ENCODE measurements at places on chromosomes 1 and 21.

DNA sequence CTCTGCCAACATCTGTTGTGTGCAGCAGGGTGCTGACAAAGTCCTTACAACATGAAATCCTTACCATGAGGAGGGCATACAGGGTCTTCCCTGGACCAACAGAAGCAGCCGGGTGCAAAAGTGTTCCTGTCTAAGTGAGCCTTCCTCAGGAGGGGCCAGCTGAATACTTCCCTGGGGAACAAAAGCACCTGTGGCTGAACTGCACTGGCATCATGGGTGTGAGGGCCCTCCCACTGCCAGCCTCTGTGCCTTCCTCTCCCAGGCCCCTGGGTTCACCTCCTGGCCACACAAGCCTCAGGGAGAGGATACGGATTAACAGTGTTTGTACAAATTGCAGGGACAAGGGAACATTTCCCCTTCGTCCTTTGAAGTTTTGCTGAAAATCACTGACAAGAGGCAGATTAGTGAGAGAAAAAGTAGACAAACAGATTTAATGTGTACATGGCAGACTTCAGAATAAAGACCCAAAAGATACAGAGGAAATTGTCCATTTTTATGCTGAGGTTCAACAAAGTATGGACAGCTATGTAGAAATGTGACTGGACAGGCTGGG, 91.0 kb upstream of the PPM1J start:
- no peak for DNase-seq

DNA sequence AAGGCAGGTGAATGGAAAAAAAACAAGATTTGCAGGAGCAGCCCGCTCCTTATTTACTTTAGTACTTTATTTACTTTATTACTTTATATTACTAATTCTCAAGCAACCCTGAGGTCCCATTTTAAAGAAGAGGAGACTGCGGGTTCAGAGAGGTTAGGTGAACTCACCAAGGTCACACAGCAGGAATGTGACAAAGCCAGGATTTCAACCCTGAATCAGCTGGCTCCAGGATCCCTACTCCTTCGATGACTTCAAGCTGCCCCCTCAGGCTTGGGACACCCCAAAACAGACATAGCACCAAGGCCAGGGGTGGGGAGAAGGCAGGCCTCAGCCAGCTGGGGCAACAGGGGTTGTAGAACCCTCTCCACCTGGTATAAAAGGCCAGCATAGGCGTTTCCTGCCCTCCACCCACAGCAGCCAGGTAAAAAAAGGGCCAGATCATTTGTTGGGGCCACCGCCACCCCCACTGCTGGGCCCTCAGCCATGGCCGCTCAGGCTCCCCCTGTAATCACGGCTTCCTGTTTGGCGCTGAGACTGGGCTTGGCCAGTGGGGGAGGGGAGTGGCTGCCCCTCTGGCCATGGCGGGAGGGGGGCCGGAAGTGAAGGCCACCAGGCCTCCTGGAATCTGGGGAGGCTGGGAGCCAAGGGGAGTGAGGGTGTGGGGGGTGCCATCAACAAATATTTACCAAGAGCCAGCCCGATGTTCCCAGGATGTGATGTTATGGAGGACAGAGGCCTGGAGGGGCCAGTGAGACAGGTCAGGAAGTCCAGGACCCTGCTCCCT, 6.6 kb downstream of the SDC3 start:
- DNase-seq: no peak

DNA sequence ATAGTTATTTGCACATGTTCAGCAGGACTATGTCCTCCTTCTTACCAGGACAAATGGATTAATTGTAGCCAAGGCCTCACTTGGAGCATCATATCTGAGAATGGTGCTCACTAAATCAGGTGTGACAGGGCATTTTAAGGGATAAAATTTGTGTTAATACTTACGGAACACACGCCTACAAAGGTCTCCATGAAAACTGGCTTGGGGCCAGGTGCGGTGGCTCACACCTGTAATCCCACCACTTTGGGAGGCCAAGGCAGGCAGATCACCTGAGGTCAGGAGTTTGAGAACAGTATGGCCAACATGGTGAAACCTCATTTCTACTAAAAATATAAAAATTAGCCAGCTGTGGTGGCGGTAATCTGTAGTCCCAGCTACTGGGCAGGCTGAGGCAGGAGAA, 75.1 kb upstream of the CAPZB start:
- DNase-seq: no peak

DNA sequence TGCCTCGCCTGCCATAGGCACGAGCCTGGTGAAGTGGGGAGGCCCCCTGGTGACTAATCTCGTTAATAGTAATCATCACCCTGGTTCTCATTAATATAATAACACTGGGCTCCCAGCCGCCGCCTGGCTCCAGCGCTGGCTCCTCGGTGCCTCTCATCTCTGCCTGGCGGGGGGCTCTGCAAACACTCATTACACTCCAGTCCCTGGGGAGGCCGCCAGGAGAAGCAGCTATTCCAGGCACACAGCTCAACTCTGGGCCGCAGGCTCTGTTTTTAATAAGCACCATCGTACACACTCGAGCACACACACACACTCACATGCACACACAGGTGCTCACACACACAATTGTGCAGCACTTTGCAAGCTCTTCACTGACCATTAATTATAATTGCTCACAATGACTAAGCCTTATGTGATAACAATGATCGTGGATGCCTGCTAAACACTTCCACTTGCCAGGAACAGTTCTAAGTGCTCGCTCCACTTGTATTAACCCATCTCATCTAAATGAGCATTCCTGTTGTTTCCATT, 52.2 kb downstream of the SDC3 start:
- no peak for DNase-seq

GRCh38 chr1:66300972-66301451, 232.9 kb upstream of the SGIP1 start:
- peak; percentile 81 for DNase-seq

GRCh38 chr1:236018885-236019453, 45.9 kb downstream of the NID1 start:
- DNase-seq: no peak

DNA sequence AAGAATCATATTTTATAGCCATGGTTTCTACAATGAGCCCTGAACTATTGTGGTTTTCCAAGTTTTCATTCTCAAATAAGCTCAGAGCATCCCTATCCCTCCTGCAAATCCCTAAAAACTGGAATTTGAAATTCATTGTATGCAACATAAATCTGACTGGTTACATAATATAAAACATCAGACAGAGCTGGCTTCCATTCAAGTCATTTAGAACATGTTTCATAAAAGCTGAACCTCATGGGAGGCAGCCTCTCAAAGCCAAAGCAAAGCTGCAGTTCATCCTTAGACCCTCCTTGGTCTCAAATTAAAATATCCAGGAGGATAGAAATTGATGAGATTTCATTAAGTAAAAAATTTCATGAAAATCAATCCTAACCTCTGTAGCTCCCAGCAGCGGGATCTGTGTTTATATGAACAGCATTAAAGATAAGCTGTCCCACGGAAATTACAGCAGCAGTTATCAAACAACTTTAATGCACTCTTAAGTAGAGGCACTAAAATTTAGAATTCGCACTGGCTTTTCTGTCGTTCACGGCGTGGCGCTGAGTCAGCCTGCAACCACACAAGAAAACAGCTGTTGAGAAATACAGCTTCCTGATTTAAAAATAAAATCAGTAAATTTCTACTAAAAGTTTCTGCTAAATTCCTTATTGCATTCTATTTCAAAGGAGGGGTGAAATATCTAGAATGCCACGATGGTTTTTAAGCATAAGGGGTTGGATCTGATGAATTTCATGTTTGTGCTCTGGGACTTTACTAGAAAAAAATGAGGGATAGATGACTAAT, 99.9 kb upstream of the TIAM1 start:
- no peak for DNase-seq

GRCh38 chr1:70115315-70115714, 90.1 kb downstream of the LRRC40 start:
- DNase-seq: no peak

- DNase-seq: no peak
Observed at GRCh38 chr1:25705699-25706098, 89.1 kb downstream of the MAN1C1 start.

- DNase-seq: no peak
Observed at GRCh38 chr1:227355542-227356245, 37.4 kb upstream of the CDC42BPA start.

DNA sequence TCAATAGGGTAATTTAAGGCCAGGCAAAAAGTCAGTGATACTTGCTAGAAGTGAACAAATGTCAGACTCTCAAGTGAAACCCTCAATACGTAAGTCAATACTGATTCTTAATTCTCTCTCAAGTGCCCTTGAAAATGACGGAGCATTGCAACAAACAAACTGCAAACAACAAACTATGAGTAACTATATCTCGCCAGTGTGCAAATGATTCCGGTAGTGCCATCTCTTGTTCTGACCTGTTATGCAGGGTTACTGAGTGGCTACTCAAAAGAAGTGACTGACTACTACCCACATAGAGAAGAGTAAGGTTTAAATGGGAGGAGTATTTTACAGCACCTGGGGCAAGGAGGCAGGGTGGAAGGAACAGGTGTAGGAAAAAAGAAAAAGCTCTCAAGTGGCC, 1.6 kb downstream of the SLC19A2 start:
- no peak for DNase-seq

DNA sequence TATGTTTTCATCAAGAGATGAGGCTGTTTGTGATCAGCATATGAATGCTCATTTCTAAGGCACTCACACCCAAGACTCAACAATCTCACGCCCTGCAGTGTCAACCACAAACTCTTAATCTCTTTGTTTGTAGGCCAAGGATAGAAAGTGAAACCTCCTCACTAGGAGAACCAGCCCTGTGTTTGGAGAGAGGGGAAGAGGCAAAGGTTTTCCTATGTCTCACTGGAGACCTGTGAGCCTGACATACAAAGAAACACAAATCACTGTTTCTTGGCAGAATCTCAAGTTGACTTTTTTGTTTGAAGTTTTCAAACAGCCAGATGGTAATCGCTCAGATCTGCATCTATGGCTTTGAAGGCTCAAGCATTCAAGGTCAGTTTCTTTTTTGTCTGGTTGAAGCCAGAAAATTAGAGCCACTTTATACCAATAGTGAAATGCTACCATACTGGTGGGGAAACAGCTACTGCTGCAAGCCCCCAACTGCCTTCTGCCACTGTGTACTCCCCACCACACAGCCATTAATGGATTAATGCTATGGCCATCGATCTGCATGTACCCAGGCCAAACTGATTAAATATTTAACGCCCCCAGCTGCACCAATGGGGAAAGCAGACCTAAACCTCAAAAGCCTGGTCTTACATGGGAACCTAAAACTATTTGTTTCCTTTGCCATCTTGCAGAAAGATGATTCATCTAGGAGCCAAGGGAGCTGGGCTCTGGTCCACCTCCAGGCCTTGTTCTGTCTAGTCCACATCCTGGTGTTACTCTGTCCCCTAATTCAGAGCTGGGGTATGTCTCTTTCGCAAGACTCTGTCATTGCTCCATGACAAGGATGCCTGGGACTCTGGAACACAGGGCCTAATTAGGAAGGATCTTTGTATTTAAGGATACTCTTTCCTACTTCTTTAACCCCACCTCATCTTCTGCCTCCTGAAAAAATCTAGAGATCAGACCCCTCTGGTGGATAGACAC, 16.3 kb downstream of the PDZK1 start:
- no peak for DNase-seq

GRCh38 chr1:36199934-36200741, 24.1 kb upstream of the THRAP3 start:
- DNase-seq: no peak

DNA sequence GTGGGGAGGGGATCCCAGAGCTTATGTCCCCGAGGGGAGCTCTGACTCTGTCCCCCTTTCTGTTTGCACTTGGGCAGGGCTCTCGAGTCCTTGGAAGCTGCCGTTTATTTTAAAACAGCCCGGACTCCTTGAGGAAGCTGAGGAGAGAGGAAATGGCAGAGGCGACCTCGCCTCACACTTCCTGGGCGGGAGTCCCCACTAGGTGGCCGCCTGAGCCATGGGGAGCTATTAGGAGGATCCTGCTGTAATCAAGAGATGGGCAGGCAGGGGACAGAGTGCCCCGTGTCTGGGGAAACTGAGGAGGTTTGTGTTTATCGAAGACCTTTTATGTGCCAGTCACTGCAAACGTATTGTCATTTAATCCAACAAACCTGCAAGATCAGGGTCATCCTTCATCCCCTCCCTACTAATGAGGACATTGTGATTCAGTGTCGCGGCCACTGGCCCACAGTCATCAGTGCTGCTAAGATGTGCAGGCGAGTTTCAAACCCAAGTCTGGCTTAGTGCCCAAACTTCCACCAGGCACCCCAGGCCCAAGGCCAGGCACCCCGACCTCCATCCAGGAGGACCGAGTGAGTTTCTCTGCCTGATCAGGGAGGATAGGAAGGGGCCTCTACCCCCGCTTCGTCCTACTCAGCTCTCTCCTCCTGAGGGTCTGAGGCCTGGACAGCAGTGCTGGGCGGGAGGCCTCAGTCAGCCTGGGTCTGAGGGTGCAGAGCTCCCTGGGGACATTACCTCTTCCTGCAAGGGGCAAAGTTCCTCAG, 316.9 kb upstream of the VAMP3 start:
- no peak for DNase-seq

GRCh38 chr1:77416692-77417450, 135.1 kb downstream of the AK5 start:
- no peak for DNase-seq

DNA sequence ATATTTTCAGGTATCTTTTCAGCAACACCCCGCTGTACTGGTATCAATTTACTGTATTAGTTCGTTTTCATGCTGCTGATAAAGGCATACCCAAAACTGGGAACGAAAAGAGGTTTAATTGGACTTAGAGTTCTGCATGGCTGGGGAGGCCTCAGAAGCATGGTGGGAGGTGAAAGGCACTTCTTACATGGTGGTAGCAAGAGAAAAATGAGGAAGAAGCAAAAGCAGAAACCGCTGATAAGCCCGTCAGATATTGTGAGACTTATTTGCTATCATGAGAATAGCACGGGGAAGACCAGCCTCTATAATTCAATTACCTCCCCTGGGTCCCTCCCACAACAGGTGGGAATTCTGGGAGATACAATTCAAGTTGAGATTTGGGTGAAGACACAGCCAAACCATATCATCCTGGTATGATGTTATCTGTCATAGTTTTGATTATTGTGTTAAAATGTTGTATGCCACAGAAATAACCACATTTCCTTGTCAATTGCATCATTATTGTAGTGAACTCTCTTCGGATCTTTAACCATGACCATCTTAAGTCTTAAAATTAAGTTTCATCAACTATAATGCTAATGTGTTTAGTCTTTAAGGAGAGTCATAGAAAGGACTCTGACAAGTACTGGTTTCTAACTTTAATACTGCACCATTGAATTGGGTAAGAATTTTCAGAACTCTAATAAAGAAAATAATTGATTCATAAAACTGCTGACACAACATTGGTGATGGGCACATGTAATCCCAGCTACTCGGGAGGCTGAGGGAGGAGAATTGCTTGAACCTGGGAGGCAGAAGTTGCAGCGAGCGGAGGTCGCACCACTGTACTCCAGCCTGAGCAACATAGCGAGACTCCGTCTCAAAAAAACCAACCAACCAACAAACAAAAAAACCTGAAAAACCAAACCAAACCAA, 58.2 kb downstream of the TBX19 start:
- no peak for DNase-seq

GRCh38 chr1:108719656-108720435, 7.1 kb downstream of the FNDC7 start:
- no peak for DNase-seq

GRCh38 chr21:14955936-14956520, 108.8 kb downstream of the NRIP1 start:
- DNase-seq: no peak

Data from bone marrow (tissue), 2 donors.